ENCODE measurements at places on chromosomes 1 and 21.

- no peak for DNase-seq
Observed at GRCh38 chr1:198901266-198901665, 262.4 kb downstream of the PTPRC start.

- peak; percentile 66 for DNase-seq
Observed at GRCh38 chr1:89637496-89637895, 4.6 kb downstream of the LRRC8C start.

DNA sequence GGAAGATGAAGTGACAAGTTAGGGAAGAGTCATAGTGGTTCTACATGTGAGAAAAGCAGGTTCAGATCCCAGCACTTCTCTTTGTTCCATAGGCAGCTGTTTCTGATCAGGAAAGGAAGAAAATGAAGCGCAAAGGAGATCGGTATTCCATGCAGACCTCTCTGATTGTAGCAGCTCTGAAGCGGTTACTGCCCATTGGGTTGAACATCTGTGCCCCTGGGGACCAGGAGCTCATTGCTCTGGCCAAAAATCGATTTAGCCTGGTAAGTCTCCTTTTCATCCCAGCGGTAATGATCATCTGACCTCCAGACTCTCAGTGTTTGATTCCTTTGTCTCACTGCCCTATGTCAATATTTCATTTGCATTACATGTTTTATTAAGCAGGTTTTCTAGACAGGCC lies 173.6 kb downstream of the ZP4 start:
- no peak for DNase-seq

DNA sequence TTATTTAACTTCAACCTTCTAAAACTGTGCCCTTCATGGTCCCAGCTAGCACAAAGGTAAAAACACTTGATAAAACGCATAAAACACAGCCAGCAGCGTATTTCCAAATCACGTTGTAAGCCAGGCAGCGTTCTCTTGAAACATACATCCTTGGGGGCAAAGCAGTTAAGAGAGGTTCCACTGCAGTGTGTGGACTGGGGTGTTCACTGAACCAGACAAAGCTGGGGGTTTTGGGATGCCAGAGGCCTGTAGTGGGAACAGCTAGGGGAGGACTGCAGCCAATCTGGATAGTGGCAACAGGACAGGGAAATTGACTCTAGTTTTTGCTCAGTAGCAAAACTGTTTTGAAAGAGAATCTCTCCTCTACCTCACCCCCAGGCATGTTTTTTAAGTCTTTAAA lies 21.5 kb upstream of the ATP5PO start:
- no peak for DNase-seq

GRCh38 chr1:75732703-75733102 lies 8.2 kb downstream of the ACADM start:
- no peak for DNase-seq

DNA sequence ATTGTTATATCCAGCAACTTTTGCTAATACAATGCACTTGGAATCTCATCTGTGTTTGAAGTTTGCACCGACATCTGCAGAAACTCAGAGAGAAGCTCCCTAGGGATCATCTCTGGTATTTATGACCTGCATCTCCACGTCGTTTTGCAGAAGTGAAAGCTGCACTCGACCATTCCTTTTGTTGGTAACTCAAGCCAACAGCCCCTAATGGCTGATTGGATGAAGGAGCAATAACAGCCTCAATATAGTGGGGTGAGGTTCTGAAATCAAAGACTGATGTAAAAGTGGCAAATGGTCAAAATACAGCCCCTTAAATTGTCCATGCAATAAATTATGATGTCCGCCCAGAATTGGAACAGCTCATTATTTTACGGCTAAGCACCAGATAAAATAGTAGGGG lies 344.2 kb upstream of the KAZN start:
- DNase-seq: peak; percentile 14

DNA sequence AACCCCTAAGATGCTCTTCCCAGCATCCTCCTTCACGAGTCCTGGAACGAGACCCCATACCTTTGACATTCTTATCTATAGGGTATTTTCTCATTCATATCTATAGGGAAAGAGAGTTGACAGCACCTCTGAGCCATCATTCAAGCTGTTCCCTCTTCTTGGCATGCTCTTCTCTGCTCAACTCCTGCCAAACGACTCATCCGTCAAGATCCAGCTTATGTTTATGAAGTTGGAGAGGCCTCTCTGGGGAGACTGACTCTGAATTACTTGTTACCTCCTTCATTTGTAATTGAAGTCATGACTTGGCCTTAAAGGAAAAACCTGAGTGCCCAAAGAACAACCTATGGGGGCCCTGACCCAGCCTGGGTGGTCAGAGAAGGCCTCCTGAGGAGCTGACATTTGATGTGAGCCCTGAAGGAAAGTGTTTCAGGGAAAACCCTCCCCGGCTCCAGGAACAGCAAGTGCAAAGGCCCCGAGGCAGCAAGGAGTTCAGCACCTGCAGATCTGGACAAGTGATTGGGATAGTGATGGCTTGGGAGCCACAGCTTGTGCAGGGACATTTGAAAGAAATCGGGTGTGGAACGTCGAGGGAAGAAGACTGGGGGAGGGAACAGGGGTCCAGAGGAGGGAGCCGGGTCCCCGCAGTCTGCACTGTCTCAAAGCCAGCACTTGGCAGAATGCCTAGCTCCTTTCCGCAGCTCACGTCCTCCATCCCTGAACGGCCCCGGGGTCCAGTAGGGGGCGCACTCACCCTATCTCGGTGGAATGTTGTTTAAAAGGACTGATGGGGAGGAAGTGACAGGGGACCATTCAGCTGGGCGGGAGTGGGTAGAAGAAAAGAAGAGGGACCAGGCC lies 14.0 kb upstream of the CDA start:
- peak; percentile 52 for DNase-seq

DNA sequence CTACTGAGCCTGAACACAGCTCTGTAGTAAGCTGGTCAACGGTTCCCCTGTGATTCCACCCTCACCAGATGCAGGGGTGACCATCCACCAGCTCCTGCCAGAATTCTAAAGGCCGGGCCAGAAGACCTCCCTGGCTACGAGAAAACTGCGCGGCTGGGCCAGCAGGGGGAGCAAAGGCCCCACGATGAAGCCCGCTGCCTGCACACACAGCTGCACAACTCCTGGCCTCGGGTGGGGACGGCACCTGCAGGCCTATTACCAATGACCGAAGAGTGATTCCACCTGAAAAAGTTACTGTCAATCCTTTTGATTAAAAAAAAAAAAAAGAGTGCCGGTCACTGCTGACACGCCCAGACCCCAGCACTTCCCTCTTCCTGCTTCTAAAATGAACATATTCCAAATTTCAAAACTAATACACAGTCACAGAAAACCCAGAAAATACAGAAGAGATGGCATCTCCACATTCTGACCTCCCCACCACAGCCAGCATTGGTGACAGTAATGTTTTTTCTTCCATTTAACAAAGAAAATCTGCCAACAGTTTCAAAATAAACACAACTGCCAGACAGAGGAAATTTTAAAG lies 49.8 kb upstream of the RIPK4 start:
- peak; percentile 45 for DNase-seq

- DNase-seq: no peak
Observed at GRCh38 chr1:240734001-240734400, 122.0 kb upstream of the GREM2 start.

DNA sequence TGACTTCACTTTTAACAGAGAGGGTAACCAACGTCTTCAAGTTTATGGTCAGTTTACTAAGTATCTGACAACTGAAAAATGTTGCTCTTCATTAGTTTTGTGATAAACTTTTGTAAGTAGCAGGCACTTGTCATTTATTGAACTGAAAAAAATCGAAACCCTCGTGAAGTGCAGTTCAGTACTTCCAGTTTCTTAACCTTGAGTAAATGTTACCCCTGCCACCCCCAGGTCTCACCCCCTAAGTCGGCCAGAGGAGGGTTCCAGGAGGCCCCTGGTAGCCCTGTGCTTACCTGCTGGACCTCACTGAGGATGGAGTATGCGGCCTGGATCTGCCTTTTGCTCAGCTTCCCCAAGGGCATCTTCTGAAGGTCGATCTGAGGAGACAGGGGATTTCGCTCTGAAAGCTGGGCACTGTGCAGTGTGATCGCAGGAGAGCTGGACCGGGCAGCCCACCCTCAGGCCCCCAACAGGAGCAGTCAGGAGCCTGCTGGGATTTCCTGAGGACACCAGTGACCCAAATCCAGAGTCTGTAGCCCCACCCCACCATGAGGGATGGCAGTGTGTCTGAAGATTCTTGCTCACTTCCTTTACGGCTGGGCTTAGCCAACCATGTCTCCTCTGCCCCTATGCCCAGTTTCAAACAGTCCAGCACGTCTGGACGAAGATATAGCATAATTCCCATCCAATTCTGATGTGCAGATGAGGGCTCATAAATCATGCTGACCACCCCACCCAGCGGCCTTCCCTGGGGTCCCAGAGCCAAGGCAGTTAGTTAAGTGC lies 37.6 kb downstream of the PARP1 start:
- no peak for DNase-seq

GRCh38 chr1:228735871-228736586 lies 750 bp downstream of the RHOU start:
- DNase-seq: no peak

- DNase-seq: peak; percentile 87
Observed at GRCh38 chr1:119947468-119947867, 51.2 kb upstream of the ADAM30 start.

DNA sequence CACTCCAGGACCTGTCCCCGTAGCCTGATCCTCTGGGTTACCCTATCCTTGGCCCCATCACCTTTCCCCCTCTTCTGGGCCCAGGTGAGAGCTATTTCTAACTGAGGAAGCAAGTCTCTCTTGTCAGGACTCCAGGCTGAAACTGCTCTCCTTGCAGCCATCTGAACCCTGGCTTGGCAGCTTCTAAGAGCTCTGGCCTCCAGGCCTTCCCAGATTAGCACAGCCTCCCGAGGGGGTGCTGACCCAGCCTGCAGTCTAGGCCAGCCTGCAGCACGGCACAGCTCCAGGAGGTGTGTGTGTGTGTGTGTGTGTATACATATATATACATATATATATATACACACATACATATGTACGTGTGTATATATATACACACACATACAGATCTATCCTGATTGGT lies 17.4 kb downstream of the CACNA1S start:
- DNase-seq: no peak

GRCh38 chr1:82818586-82818985 lies 1017.9 kb downstream of the ADGRL2 start:
- no peak for DNase-seq

- DNase-seq: no peak
Observed at GRCh38 chr1:237867380-237867888, 23.3 kb downstream of the ZP4 start.

GRCh38 chr1:11023201-11023600 lies 10.7 kb downstream of the TARDBP start:
- DNase-seq: no peak

DNA sequence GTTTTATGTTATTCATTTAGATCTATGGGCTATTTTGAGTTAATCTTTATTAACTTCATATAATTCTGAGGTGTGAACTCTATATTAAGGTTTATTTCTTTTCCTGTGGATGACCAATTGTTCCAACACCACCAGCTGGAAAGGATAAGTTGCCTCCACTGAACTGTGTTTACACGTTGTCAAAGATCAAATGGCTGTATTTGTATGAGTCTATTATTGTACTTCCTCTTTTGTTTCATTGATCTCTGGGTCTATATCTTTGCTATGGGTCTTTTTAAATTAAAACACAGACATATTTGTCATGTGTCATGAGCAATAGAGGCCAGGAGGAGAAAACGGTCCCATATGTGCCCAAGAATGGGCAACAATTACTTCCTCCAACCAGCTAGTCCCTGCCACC lies 5.2 kb upstream of the MAB21L3 start:
- no peak for DNase-seq

DNA sequence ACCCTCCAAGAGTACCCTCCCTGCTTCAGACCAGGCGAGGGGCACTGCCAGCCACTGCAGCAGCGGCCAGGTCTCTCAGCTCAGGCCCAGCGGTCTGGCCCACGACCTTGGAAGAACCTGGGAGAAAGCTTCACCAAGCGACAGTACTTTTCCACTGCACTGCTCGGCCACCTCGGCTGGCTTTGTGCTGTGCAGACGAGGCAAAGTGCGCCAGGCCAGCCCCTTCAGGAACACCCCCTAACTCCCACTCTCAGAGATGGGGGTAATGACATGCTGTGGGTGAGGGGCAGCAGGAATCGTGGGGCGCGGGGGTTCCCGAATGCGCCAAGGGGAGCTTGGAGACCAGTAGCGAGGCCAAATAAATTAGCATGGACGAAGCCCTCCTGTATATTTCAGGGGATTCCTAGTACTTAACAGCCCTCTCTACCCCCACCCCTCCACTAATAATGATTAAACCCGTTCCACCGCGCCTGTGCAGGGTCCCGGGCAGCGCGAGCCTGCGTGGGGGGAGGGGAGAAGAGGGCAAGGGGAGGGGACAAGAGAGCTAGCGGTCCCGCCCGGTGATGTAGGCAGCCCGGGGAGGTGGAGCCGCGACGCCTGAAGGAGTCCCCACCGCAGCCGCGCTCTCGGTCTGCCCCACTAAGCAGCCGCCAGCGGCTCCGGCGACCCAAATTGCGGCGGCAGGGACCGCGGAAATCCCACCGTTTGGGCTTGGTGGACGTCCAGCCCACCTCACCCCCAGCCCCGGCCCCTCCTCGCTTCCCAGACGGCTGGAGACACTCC lies at the start of gene FAM43B:
TSS of gene FAM43B (plus strand) at position 629 of the 783 bp plus-strand sequence. CDS start 401 bp downstream, outside the sequence.
- no peak for DNase-seq

- DNase-seq: peak; percentile 62
Observed at GRCh38 chr1:23751050-23751814, 8.0 kb downstream of the ELOA start.

GRCh38 chr21:35226328-35226727 lies 177.2 kb upstream of the RUNX1 start:
- DNase-seq: peak; percentile 95

GRCh38 chr1:115880981-115881672 lies 40.2 kb upstream of the NHLH2 start:
- no peak for DNase-seq

DNA sequence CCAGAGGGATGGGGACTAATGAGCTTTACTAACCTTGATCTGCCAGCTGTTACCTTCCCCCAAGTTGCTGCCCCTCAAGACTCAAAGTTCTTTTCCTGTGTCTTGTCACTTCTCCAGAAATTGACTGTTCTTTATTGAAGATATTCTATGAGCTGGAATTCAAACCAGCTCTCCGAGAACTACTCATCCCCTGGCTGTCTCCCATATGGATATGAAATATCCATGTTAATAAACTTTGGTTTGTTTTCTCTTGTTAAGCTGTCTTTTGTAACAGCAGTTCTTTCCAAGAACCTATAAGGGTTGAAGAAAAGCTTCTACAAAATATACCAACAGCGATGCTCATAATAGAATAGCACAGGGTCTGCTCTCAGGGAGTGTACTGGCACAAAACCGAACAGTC lies 77.0 kb downstream of the CAMK2N1 start:
- peak; percentile 37 for DNase-seq

All from fibroblast of gingiva (primary cell).